ENCODE measurements at places on chromosomes 5 and 9.

DNA sequence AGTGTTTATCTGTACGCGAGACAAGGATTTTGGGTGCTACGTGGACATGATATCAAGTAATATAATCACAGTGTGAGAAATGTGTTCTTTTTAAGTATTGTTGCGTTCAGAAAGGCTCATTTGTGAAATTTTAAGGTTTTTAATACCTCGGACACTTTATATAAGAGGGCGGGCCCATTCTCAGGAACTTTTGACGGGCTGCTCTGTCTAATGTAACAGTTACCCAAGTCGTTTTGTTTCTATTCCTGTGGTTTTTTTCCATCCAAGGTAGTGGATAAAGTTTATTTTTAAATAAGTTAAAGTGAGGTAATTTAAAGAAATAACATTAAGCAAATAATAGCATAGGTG is 525 bp downstream of the SRP19 start:
- no peak for DNase-seq

- no peak for DNase-seq
These were observed 41.7 kb upstream of the LRRC19 start for GRCh38 chr9:27047136-27047535.

DNA sequence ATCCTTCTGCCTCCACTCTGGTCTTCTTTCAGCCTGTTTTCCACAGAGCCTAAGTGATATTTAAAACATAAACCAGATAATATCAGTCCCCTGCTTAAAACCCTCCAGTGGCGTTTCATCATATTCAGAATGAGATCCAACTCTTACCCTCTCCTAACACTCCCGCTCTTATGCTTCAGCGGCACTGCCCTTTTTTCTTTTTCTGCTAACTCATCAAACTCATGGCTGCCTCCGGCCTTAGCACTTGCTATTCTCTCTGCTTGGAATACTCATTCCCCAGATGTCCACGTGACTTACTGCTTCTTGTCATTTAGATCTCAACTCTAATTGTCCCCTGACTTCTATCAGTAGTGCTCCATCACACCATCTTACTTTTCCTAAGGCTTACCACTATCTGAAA is 73.6 kb downstream of the PIP5K1B start:
- DNase-seq = no peak

- no peak for DNase-seq
These were observed 137.8 kb upstream of the ANKH start for GRCh38 chr5:15009420-15009819.

- DNase-seq = no peak
These were observed 7.7 kb downstream of the LPCAT1 start for GRCh38 chr5:1515921-1516571.

DNA sequence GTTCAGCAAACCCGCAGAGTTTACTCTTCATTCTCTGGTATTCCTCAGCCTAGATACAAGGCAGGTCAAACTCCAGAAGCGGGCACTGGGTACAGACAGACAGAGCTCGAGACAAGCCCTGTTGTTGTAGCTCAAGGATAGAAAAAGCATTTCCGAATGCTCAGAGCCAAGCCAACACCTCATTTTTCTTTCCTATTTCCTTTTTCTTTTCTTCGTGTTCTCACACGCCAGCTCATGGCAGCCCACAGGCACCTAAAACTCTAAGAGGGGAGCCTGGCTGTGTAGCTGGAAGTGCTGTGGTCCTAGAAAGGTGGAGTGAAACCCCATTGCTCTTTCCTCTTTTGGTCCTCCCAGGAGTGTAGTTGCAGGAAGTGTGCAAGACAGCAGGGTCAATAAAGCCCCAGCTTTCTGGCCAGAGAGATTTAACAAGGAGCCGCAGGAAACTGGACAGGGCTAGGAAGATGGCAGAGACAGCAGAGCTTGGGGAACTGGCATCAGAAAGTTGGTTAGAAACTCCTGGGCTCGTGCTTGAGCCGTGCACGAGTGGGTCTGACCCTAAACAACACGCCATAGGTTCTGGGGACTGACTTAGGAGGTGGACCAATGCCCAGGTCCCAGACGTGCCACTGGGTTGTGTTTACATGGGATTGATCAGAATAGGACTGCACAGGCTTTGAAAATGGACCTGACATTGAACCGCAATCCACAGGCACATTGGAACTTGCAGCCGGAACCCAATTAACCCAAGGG is 41.6 kb downstream of the ADAMTS2 start:
- no peak for DNase-seq

Measured in activated CD4-positive, alpha-beta T cell treated with anti-CD3 and anti-CD28 coated beads, Interleukin-2, amount 50 U/mL, for 16 hours (primary cell).